GOT3 (cell line): ENCODE measurements at places on chromosomes 6 and 20.

GRCh38 chr6:47360388-47360787, 50.7 kb upstream of the TNFRSF21 start:
- no peak for DNase-seq

GRCh38 chr20:51545515-51545914, 3.0 kb upstream of the NFATC2 start:
- DNase-seq: no peak

DNA sequence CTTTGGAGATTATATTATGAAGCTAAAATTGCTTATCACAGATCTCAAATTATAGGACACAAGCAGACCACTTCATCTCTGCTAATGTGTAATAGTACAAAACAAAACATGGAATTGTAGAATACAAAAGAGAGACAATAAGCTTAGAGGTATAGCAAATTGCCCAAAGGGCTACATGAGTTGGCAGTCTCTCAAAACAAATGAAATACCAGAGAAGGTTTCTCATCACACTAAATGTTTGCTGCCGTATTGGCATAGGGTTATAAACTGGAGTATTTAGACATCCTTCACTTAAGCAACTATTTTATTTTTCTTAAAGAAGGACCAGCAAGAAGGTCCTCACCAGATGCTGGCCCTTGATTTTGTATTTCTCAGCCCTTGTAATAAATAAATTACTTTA, 5.9 kb upstream of the EYA4 start:
- no peak for DNase-seq

- no peak for DNase-seq
These were observed 610.1 kb upstream of the ARID1B start for GRCh38 chr6:156167016-156167624.

GRCh38 chr20:41902346-41902745, 284.2 kb upstream of the CHD6 start:
- DNase-seq: no peak

GRCh38 chr6:41051873-41052272, 1.1 kb upstream of the APOBEC2 start:
- no peak for DNase-seq

- DNase-seq: no peak
These were observed 29.1 kb upstream of the PKIG start for GRCh38 chr20:44552950-44553908.

DNA sequence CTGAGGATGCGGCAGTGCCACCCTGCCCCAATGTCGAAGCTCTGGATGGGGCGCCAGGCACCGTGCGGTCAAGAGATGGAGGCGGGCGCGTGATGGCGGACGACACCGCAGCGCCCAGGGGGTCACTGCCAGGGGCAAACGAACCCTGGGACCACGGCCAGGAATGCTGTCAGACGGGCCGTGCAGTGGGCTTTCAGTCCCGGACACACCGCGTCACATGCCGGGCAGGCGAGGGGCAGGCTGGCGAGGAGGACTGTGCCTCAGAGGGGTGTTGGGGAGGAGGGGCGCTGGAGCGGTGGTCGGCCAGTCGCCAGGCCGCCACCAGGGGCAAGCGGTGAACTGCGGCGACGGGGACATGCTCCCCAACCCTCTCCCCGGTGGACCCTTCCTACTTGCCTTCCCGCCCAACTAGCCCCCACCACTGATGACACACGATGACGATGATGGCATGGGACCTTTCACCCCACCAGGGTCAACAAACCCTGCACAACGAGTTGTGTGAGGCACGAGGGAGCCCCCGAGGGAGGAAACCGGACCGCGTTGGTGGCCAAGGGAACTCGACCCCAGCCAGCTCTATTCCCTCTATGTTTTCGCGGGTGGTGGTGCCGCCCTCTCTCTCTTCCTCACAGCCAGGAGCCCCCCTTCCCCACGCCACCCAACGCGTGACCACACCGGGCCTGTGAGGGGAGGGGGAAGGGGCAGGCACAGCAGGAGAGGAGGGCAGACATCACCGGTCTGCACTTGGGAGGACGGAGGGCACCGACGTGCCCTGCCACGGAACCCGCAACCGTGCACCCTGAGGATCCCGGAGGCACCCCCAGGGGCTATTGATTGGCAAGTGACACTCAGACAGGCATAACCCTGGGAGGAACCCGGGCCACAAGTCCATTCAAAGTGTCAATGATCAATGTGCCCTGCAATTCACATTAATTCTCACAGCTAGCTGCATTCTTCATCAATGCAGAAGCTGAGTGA, 1960.9 kb upstream of the DEFB115 start:
- DNase-seq: no peak

GRCh38 chr6:138341176-138341575, 36.5 kb upstream of the SMIM28 start:
- DNase-seq: no peak

DNA sequence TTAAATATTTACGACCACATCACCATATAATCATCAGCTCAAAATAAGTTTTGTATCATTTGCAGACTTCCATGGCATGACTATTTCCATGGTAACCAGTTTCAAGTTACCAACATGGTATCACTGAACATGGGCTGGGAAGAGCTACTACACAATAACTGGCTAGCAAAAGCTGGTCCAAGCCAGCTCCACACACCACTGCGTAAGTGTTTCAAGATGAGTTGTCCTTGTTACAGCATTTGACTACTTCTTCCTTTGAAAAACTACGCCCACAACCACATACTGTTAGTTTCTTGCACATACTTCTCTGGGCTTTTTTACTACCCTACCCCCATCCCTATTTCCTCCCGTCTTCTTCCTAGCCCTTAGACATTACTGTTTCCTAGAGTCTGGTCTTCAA, 8.5 kb downstream of the CD164 start:
- no peak for DNase-seq

DNA sequence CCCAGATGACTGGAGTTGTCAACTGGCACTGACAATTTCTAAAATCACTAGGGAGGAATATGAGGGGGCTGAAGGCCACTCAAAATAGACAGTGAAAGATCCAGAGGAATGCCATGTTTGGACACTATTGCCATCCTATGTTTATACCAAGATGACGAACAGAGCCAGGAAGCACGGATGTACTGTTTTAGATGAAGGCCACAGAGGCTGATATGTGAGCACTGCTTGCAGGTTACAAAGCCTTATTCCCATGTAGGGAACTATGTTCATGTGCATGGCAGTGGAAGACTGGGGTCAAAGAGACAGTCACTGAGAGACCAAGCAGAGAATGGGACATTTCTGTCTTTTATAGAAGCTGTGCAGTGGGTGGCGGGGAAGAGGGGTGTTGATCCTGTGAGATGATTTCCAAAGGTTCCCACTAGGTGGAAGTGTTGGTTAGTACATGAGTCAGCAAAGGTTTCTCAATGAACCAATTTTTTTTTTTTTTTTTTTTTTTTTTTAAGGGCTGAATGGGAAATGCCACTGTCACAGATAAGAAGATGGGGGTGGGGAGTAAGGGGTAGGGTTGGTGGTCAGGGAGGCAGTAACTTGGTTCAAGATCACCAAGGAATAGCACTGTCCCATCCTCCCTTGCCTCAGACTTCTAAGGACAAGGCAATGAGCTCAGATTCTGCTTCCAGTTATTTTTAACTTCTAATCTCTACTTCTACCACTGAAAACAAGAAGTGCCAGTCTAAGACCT, 46.7 kb upstream of the MOCS1 start:
- no peak for DNase-seq

- no peak for DNase-seq
These were observed 542 bp downstream of the USP49 start for GRCh38 chr6:41894366-41895299.

- DNase-seq: no peak
These were observed 41.3 kb upstream of the GMPR start for GRCh38 chr6:16196984-16197546.

DNA sequence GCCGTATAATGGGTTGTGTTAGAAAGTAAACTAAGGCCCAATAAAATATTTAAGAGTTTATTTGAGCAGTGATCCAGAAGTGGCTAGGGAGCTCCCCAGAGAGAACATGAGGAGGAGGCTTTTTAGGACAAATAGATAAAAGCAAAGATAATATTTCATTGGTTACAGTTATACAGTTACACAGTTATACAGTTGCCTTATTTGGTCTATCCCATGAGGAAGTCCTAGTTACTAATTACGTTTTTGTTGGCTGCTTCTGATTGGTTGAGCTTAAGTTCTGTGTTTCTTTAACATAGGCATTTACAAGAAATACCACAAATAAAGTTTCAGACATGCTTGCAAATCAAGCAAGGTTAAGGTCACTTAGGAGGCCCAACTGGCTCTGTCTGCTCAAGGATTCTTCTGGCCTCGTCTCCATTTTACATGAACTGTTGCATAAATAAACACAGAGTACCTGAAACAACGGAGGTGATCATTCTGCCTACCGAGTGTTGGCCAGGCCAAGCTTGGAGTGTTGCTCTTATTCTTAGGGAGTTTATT, 7.0 kb downstream of the UBD start:
- DNase-seq: no peak

- DNase-seq: no peak
These were observed 25.0 kb downstream of the SIRPA start for GRCh38 chr20:1920252-1920651.

- DNase-seq: no peak
These were observed 335.6 kb downstream of the ZFAND3 start for GRCh38 chr6:38155144-38155543.

DNA sequence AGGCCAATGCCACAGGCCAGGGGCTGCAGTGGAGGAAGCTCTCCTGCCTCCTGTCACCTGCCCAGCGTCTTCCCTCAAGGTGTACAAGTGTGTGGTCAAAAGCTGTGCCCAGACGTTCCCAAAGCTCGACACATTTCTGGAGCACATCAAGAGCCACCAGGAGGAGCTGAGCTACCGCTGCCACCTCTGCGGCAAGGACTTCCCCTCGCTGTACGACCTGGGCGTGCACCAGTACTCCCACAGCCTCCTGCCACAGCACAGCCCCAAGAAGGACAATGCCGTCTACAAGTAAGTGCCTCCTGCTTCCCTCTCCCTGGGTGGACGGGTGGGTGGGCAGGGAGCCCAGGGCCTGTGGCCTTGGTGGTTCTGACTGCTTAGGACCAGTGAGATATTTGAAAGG, 38.2 kb downstream of the ZNF341 start:
- no peak for DNase-seq

- no peak for DNase-seq
These were observed 41.7 kb upstream of the CITED2 start for GRCh38 chr6:139416146-139416545.

DNA sequence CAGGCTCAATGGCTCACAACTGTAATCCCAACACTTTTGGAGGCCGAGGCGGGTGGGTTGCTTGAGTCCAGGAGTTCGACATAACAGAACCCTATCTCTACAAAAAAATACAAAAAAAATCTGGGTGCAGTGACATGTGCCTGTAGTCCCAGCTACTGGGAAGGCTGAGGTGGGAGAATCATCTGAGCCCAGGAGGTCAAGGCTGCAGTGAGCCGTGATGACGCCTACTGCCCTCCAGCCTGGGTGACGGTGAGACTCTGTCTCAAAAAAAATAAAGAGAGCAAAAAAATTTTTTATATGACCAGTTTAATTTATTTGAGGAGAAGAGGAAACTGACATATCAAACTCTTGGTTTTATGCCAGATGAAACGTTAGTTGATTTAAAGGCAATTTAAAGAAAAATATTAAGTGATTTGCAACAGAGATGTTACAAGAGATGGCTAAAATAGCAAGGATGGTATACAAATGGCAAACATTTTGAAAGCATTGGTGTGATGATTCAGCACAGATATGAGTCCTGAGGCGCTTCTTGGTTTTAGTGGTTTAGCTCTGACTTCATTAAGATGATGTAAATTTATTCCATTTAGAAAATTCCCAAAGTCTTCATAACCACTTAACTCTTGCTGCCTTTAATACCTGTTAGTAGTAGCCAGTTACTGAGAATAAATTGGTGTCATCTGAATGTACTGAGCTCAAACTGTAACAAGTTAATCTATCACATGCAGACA, 17.7 kb downstream of the GTF2H5 start:
- DNase-seq: no peak

DNA sequence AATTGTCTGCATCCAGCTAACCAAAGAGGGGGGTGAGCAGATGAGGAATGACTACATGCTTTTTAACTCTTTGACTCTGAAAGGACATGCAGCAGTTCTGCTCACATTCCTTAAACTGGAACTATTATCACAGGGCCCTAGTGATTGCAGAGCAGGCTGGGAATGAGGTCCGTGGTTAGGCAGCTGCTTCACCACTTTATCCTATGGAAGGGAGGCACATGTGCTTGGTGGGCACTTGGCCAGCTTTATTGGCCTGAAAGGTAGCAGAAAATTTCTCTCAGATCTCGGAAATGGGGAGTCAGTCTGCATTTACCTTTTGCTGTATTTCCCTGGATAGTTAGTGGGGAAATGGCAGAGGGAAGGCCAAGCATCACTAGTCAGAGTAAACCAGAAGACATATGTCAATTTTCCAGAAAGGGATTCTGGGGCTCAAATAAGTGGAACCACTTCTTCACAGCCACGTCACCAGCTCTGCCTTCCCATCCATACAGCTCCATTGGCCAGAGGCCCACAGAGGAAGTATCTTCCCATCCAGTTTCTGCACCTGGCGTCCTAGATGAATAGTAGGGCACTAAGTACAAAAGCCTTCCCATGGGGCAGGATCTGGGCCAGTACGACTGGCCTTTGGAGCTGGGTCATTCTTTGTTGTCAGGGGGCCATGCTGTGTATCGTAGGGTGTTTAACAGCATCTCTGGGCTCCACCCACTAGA, 444.8 kb downstream of the PTPRT start:
- DNase-seq: no peak

- no peak for DNase-seq
These were observed 150.3 kb upstream of the SASH1 start for GRCh38 chr6:148192310-148192709.

GRCh38 chr6:9422138-9422537, 986.8 kb upstream of the SLC35B3 start:
- DNase-seq: no peak

DNA sequence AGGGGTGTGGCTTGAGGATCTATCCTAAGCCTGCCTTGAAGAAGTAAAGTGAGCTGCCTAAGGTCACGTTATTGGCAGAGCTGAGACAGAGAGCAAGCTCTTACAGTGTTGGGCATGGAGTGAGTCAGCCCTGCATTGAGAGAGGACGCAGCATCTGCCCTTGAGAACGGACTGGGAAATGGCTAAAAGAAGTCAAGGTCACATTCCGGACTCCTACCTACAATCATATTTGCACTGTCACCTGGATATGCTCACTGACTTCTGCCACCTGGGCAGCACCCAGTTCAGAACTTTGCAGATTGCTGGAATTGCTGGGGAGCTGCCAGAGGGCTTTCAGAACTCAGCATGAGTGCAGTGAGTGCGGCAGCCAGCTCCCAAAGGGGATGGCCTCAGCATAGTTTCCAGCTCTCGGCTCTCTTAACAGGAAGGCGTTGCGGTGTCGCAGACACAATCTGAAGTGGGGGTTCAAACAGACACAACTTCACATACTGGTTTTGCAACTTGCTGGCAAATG, 199.3 kb upstream of the SGK1 start:
- DNase-seq: peak; percentile 31

- DNase-seq: no peak
These were observed 31.3 kb upstream of the CHD6 start for GRCh38 chr20:41649489-41649888.

- no peak for DNase-seq
These were observed 26.4 kb upstream of the BMP5 start for GRCh38 chr6:55901765-55902270.

GRCh38 chr20:14717134-14717999, 380.0 kb upstream of the FLRT3 start:
- DNase-seq: no peak

- no peak for DNase-seq
These were observed 93.2 kb downstream of the PSMG4 start for GRCh38 chr6:3351829-3352524.
